SJSA1 (cell line): ENCODE measurements at places on chromosomes 3 and 15. TPM values are rescaled to one million over a fixed set of nuclear protein-coding genes. Genes with fewer than 3 reads are reported as not detected.

WDR93 gene
- 0.05 TPM in 1 of 2 replicates, not detected in the other for total RNA-seq

- no peaks in the 10 kb centered on the region for H3K4me1 ChIP-seq
- no peak overlapping the region for H3K27ac ChIP-seq
- no peaks in the 10 kb centered on the region; the same call in 1 of the 2 replicates for H3K36me3 ChIP-seq
These were observed 66.4 kb downstream of the CNOT10 start for GRCh38 chr3:32751377-32751776.

DNA sequence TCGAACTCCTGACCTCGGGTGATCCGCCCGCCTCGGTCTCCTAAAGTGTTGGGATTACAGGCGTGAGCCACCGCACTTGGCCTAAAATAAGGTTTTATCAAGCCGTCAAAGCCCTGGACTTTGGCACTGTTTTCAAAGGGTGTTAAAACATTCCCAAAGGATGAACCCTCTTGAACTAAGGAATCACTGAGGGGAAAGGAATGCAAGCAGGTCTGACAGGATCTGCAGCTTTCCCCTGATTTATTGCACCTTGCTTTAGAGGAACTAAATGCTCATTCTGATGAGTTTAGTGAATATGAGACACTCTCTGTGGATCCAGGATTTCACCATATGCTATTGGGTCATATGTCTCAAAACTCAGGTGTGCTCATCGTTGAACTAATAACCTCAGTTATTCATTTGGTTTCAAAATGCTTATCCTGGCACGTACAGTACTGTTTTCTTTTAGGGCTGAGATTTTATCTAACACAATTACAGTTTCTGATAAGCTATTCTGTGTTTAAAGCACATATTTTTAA is 63.0 kb upstream of the TSC22D2 start:
- peaks cover 39% of the 10 kb centered on the region for H3K4me1 ChIP-seq
- H3K36me3 ChIP-seq = no peaks in the 10 kb centered on the region
- DNase-seq = no peak
- H3K27me3 ChIP-seq = no peaks in the 10 kb centered on the region

- no peak overlapping the region for H3K4me3 ChIP-seq
- no peaks in the 10 kb centered on the region for H3K4me1 ChIP-seq
- H3K27me3 ChIP-seq = peaks cover 35% of the 10 kb centered on the region
- no peak for DNase-seq
- no peak overlapping the region for H3K27ac ChIP-seq
These were observed 185.9 kb downstream of the MEGF11 start for GRCh38 chr15:66067687-66068086.

BTBD1 gene
- 100 and 122 TPM in 2 replicates for total RNA-seq

DNA sequence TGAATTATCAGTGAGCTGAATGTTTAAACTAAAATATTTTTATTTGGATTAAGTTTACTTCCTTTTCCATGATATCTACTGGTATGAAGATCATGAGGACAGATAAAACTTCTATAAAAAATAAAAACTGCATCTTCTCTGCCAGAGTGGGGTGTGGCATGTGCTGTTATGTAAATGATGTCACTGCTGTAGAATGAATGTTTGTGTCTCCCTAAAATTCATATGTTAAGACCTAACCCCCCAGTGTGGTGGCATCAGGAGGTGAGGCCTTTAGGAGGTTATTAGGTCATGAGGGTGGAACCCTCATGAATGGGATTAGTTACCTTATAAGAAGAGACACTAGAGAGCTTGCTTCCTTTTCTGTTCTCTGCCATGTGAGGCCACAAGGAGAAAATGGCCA is 178.7 kb upstream of the DPH6 start:
- DNase-seq = no peak
- H3K27ac ChIP-seq = no peak overlapping the region
- H3K36me3 ChIP-seq = no peaks in the 10 kb centered on the region
- no peaks in the 10 kb centered on the region for H3K27me3 ChIP-seq

- no peak overlapping the region for H3K27ac ChIP-seq
- no peaks in the 10 kb centered on the region for H3K27me3 ChIP-seq
- no peak overlapping the region for H3K4me3 ChIP-seq
- DNase-seq = no peak
- H3K36me3 ChIP-seq = peaks cover 23% of the 10 kb centered on the region
- peaks cover 49% of the 10 kb centered on the region for H3K4me1 ChIP-seq
These were observed 11.0 kb downstream of the FYCO1 start for GRCh38 chr3:45984331-45985312.

DNA sequence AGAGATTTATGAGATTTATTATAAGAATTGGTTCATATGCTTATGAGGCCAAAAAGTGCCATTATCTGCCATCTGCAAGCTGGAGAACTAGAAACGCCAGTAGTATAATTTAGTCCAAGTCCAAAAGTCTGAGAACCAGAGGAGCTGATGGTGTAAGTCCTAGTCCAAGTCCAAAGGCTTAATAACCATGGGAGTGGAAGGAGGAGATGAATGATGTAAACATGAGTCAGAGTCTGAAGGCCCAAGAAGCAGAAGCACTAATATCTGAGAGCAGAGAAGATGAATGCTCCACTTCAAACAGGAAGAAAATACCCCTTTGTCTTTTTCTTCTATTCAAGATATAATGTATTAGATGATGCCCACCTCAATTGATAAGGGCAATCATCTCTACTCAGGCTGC is 185.7 kb downstream of the CGGBP1 start:
- H3K27ac ChIP-seq = no peak overlapping the region
- DNase-seq = no peak
- no peaks in the 10 kb centered on the region for H3K4me1 ChIP-seq

SLC9C1 gene
- total RNA-seq = not detected in 2 replicates

- no peaks in the 10 kb centered on the region for H3K36me3 ChIP-seq
- no peaks in the 10 kb centered on the region for H3K27me3 ChIP-seq
- H3K4me3 ChIP-seq = no peak overlapping the region
- no peak for DNase-seq
These were observed 125.1 kb downstream of the SNRK start for GRCh38 chr3:43411429-43411828.

DCBLD2 gene
- 60.8 and 70.2 TPM in 2 replicates for total RNA-seq

CEMIP gene
- total RNA-seq = 0.03 TPM in 1 of 2 replicates, not detected in the other

GNAT1 gene
- total RNA-seq = not detected in 2 replicates

NMB gene
- total RNA-seq = 1.7 TPM in 1 of 2 replicates, not detected in the other
